ENCODE measurements at places on chromosomes 2 and 18. TPM values are rescaled to one million over a fixed set of nuclear protein-coding genes. Genes with fewer than 3 reads are reported as not detected.

DNA sequence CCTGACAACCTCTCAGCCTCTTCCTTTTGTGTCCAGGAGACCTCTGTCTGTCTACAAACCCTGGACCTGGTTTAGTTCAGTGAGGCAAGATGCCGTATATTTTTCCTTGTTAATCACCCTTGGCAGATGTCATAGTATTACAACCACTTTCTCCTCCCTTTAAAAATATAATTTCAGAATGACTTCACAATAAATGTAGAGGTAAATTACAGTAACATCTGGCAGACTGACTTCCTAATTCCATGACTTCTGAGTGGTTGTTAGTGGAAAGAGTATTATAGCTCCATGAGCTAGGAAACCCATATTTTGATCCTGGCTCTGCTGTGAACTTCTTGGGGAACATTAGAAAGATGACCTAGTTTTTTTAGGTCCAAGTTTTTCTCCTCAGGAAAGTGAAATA is 39.5 kb downstream of the SPATS2L start:
- no peak for DNase-seq

GRCh38 chr2:164859251-164859818 is 17.7 kb upstream of the COBLL1 start:
- no peak for DNase-seq

DNA sequence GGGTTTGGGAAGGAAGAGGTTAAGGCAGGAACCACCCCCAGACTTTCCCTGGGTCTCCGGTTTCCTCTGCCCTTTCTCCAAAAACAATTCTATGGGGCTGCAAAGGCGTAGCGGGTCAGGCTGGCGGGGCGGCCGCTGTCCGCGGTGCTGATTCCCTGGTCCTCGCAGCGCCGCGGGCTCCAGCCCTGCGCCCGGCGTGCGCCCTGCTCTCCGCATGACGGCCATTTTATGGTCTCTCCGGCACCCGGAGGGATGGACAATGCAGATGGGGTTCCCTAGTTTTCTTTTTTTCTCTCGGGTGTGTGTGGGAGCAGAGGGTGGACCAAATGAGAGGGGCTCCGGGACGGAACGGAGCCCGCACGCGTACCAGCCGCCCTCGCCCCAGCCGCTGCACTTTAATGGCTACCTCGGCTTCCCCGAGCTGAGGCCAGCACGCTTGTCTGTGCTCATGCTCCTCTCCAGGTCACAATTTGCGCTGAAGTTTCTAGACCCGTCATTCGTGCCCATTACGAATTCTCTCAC is 1.6 kb downstream of the ST8SIA3 start:
- no peak for DNase-seq

DNA sequence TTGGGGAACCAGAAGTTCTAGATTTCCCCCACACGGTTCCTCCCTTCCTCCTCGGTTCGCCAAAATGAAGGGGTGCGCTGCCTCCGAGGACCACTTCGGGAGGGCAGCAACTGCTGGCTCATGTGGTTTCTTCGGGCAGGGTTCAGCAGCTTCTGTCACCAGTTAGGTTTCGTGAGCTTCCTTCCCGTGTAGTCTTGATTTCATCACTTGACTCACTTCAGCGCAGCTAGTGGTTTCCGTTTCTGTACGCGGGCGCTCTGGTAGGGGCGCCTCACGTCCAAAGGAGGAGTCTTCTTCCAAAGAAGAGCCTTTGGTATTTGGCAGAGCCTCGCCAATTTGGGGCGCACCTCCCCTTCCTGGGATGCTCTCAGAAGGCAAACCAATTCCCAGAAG is 485 bp upstream of the GALNT3 start:
- DNase-seq = no peak

GRCh38 chr18:48065601-48065995 is 135.1 kb upstream of the SMAD2 start:
- no peak for DNase-seq

DNA sequence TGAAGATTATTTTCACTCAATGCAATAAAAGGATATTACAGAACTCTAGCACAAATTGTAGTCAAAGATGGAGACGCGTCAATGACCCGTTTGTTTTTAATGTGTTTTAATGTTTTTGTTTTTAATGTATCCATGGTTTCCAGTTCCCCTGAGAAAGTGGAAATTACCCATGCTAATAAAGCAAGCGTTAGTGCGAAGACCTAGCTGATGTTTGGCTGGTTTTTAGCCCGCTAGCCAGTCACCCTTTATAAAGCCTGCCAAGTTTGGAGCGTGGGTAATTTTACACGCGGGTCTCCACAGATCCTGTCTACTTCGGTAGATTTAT is 430 bp upstream of the CHMP1B start:
- peak; percentile 36 for DNase-seq

GRCh38 chr18:32122039-32122438 is 30.4 kb downstream of the RNF138 start:
- DNase-seq = no peak

DNA sequence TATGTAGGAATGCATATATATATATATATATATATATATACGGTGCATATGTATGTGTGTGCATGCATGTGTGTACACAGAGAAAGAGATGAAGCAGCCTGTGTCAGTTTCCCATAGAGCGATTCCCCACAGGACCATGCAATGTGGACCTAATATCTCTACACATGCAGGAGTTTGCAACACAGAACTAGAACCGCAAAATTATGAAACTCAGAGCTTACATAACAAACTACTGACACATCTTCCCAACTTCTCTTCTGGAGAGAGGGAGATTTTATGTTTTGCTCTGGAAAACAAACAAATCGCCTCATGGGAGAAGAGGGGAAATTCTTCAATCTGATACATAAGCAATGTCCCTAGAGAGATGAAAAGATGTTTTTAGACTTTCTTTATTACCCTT is 377.2 kb downstream of the LRATD1 start:
- no peak for DNase-seq

GRCh38 chr2:47803363-47803762 is 20.4 kb downstream of the MSH6 start:
- no peak for DNase-seq

Gene MYCN
- total RNA-seq = 3.3 TPM

Gene ANKRD29
- total RNA-seq = 11.7 TPM

Gene GPR155
- total RNA-seq = 17.3 TPM

Gene CRYBA2
- total RNA-seq = not detected

Gene MYL12B
- total RNA-seq = 264 TPM

Gene TLX2
- 0.63 TPM for total RNA-seq
